Activated T-cell treated with anti-CD3 and anti-CD28 coated beads, Interleukin-2, amount 50 U/mL, for 1 hour (primary cell): ENCODE measurements at places on chromosomes 4 and X.

DNA sequence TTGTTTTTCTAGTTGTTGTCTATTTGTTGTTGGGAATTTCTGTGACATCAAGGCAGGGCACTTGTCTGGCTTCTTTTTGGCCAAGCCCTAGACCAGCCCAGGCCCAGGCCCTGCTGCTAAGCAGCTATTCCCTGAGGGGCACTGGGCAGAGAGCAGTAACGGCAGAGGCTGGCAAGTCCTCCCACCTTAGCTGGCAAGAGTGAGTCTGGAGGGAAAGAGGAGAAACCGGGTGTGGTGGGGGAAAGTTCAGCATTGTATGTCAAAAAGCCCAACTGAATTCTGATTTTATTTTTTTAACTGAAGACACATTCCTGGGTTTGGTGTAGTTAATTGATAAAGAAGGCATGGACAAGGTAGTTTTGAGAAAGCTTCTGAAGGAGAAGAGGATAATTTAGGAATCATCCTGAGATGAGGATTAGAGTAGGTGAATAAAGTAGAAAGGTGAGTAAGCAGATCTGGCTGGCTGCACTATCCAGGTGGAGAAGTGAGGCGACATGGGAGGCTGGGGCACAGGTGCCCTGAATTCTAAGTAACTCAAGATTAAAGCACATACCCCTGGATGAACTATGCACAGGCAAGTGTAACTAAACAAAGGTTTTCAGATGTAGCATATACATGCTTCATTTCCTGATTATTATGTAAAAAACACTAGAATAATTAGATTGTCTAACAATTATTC lies 57.4 kb downstream of the TAPT1 start:
- DNase-seq: no peak

GRCh38 chr4:106304632-106305031 lies 11.4 kb downstream of the TBCK start:
- DNase-seq: no peak

DNA sequence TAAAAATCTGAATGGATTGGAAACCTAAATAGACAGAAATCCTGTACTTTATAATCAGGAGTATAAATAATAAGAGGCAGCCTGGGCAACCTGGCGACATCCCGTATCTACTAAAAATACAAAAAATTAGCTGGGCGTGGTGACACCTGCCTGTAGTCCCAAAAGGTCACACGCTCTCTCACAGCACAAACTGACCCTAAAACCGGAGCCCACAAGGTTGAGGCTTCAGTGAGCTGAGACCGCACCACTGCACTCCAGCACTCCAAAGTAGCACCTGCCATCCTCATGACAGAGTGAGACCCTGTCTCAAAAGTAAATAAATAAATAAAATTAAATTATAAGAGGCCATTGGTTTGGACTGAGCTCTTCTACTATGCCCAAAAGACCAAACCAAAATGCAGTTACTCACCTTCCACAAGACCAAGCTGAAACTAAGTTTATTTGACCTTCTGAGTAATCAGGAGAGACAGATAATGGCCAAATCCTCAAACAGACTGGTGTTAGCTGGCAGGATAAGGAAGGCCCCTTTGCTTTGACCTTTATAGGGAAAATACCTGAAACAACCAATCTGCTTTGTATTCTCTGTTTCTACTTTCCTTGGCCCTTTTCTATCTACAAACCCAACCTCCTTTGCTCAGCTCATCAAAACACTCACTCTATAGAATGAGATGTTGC lies 3.2 kb upstream of the GRSF1 start:
- DNase-seq: no peak

DNA sequence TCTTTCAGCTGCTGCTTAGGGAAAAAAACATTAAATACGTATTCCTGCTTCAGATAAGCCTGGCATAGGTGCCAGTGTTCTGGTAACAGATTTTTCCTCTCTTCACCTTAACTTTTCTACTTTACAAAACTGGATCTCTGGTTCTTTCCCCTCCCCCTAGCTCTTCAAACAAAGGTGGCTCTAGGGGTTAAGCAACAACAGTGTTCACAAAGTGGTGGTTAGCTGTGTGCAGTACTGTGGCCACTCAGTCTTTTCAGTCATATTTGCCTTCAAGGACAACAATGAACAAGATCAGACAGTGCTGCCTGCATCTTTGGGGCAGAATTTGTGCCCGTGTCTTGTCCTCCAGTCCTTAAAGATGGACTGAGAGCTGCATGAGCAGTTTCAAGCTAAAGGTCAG lies 15.1 kb upstream of the RGN start:
- no peak for DNase-seq
